ENCODE measurements at places on chromosomes 2 and 18.

DNA sequence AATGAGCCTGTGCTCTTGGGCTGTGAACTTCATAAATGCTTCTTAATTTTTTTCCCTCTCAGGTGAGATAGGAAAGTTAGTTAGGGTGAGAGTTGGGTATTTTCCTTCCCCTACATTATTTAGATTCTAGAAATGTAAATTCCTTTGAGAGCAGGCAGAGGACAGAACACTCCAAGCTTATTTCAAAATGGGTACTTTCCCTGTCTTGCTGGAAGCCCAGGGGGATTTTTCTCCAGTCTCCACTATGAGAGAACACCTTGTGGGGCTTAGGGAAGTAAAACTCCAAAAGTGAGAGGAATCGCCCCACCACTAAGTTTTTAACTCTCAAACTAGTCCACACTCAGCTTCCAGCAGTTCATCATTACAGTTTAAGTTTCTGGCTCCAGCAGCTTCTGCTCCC, 253.2 kb upstream of the CTAGE1 start:
- no peak for DNase-seq

- no peak for DNase-seq
Measured at GRCh38 chr2:83079007-83079406, 1380.1 kb downstream of the SUCLG1 start.

DNA sequence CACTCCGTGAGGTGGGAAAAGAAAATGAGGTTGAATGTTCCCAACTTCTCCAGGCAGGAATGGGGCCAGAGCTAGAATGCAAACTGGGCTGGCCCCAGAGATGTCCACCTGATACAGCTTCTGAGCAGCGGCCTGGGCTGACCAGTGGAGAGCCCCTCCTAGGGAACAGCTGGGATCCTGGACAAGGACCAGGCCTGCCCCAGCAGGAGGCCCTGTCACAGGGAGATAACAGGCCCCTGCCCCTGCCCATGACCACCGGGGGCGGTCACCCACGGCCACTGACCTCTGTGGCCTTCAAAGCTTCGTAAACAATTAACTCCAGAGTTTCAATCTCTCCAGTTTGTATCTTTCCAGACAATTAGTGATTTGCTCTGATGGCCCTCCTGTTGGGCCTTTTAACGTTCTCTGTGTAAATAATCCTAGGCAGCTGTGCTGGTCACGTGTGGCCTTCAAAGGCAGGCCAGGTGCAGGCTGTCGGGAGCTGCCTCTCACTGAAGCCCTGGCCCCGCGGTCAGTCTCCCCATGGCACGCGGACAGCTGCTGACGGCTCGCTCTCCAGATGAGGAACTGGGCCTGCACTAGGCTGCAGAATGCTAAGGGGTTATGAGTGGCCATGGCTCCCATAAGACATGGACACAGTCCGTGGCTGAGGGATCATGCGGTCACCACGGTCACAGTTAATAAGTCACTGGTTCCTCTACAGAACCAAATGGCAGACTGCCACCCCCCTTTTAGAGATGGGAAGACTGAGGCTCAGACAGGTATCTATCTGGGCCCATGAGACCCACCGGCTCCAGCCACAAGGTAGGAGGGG, 9.2 kb downstream of the HS6ST1 start:
- no peak for DNase-seq

DNA sequence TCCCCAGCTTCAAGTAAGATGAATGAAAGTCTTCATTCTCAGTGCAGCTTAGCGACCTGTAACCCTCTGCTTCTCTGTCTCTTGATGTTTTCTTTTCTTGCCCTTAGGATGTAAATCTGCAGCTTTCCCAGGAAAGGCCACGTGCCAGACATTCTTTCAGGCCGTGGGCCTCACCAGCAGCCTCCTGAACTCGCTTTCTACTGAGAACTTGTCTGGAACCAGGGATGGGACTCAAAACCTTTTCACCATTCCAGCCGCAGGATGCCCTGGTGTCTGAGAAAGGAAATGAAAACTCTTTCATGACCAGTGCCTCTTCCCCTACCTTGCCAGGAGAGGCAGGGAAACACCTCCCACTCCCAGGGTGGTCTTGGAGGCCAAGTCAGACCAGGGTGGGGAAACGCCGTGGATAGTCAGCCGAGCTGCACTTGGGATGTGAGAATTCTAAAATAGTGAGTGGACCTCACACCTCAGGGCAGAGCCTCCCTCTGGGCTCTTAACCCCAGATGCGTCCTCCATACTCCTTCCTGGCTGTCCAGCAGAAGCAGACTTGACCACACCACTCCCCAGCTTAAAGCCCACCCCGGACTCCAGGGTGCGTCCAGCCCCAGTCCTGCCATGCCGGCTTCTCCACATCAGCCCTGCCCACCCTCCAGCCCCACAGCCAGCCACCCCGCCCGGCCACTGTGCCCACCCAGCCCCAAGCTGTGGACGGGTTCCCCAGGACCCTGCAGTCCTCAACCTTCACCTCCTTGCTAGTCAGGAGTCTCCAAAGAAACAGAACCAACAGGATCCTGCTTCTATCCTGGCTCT, 115.5 kb downstream of the TWIST2 start:
- no peak for DNase-seq

GRCh38 chr18:77134611-77135010, 2.0 kb upstream of the MBP start:
- no peak for DNase-seq

- no peak for DNase-seq
Measured at GRCh38 chr2:191680639-191681038, 2.7 kb downstream of the NABP1 start.

DNA sequence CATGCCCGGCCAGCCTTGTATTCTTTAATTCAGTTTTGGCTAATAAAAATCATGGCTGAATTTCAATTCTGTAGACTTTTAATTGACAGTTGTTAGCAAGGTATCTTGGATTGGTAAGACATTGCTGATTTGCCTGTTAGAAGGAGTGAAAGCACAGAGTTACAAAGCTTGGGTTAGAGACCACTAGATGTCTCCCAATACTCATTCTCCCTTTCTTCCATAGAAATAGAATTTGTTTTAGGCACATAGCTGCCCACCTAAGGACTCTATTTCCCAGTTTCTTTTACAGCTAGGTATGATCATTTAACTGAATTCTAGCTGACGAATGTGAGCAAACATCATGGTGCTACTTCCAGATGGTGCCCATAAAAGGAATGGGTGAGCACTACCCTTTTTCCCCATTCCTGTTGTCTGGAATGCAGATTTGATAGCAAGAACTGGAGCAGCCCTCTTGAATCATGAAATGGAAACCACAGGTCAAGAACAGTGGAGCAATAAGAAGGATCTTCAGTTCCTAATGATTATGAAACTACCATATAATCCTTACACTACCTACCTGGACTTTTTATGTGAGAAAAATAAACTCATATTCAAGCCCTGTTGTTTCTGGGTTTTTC, 17.5 kb downstream of the PECR start:
- no peak for DNase-seq

DNA sequence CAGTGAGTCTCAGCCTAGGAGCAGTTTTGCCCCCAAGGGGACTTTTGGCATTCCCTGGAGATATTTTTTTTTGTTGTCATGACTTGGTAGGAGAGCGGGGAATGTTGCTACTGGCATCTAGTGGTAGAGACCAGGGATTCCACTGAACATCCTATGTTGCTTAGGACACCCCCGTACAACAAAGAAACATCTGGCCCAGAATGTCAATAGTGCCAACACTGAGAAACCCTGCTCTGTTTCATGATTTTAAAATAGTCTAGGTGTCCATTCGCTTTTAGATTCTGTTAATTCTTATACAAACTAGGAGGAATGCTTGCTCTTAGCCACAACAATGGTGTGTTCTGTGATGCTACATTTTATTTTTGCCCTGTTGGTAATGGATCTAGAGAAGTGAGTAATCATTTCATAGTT, 225.8 kb upstream of the SIX3 start:
- DNase-seq: peak; percentile 56

DNA sequence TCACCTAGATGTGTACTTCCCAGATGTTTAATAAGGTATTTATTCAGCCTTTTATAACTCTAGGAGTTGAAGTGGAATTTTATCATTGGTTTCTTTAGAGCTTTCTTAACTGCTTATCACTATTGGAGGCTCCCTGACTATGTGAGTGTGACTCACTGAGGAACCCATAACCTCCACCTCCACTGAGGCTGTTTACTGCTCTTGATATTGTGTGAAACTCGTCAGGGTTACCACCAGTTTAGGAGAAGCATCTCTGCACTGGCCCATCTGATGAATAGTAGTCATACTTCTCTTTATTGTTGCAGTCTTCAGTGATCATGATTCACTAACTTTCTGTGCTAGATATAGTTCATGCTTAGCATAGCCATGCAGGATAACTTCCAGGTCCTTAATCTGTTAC, 79.6 kb upstream of the UBXN4 start:
- peak; percentile 40 for DNase-seq

- DNase-seq: no peak
Measured at GRCh38 chr2:66324356-66324755, 110.6 kb upstream of the MEIS1 start.

DNA sequence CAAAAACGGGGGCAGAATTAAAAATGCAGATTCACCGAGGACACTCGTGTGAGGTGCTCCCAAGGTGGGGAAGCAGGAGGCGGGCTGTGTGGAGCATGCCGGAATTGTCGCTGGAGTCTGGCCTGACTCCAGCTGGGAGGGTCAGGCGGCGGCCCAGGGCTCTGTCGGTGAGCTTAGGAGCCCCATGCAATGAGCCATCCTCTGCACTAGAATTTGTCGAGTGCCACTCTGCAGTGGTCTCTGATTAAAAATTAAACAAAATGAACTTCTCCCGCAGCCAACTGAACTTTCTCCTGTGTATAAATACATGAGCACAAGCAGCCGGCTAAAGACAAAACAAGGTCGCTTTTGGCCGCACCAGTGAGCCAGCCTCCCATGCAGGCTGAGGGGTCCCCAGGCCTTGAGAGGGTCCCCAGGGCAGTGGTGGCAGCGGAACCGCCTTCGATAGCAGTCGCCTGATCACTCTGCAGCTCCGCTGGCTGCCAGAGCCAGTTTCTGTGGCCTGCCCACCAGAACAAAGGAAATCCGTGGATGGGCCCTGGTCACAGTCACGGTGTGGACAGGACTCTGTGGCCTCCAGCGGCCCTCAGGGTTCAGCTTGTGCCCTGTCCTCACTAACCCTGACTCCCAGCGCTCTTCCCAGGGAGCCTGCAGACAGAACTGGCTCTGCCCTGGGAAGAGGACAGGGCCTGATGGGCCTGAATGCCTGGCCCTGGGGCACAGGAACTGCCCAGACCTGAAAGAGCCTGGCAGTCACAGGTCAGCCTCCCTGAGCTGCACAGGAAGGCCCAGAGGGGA, 201.3 kb downstream of the EIPR1 start:
- no peak for DNase-seq

- no peak for DNase-seq
Measured at GRCh38 chr2:6654279-6654678, 211.4 kb downstream of the CMPK2 start.

DNA sequence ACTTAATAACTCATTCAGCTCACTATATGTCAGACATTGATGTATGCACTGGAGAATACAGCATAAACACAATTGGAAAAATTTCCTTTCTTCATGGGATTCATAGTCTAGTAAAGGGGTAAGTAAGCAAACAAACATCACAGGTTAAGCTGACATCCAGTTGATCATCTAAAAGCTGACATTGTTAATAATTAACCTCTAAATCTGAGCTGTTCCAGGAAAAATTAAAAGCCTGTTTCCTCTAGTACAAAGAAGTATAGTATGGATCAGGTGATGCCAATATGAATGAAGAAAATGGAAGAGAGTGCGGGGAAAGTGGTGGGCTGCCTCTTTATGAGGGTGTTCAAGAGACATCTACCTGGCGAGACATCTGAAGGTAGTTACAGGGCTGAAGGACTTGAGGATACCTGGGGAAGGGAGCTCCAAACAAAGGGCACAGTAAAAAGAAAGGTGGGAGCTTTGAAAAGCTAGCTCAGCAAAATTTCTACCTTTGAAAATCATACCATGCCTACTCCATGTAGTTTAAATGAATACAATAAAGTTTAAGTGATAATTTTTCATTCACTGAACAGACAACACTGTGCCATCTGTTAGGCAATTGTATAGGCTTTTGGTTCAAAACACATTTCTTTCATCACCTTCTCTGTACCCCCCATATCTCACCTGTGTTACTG, 619.3 kb downstream of the TRIB2 start:
- DNase-seq: no peak

- DNase-seq: no peak
Measured at GRCh38 chr18:10063489-10063888, 149.7 kb downstream of the VAPA start.

- DNase-seq: no peak
Measured at GRCh38 chr2:70959271-70959761, 19.1 kb upstream of the ANKRD53 start.

GRCh38 chr2:16165518-16166326, 225.4 kb downstream of the MYCN start:
- no peak for DNase-seq

- peak; percentile 48 for DNase-seq
Measured at GRCh38 chr2:9809064-9809356, 34.3 kb upstream of the TAF1B start.

DNA sequence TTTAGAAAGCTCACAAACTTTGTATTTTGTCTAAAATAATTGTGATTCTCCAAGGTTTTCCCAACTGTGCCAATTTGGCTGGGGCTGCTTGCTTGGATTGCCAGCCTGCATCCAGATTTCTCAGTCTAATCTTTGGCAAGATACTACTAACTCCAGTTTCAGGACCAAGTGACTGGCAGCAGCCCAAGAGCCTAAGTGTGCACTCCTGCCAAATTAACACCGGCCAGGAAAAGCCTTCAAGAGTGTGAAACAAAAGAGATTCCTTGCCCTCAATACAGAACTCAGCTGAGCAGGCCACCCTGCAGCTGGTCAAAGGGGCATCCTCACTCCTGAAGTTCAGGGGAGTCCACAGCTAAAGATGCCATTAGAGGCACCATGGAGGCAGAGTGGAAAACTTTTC, 589.0 kb upstream of the ACVR2A start:
- no peak for DNase-seq

- peak; percentile 31 for DNase-seq
Measured at GRCh38 chr18:21489119-21489750, 111.3 kb downstream of the ESCO1 start.

GRCh38 chr2:240374085-240374907, 61.2 kb upstream of the GPC1 start:
- no peak for DNase-seq

GRCh38 chr2:128356127-128356526, 37.5 kb upstream of the HS6ST1 start:
- no peak for DNase-seq

DNA sequence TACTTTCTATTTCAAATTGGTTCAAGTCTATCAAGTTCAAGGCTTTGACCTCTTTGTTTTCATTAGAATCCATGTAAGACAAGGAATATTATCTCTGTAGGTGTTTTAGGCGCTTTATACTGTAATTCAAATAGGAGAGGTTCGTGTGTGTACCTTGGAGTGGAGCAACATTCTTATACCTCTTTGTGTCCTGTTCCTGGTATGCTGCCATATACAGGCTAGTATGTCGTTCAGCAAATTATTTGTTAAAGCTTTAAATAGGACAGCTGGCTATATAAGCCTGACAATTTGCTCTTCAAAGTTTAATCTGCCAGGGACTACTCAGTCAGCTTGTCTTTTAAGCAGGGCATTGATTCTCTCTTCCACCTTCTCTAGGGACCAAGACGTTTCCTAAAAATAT, 31.1 kb upstream of the SPAG16 start:
- DNase-seq: no peak

GRCh38 chr2:86470890-86471289, 29.7 kb downstream of the KDM3A start:
- no peak for DNase-seq

Measured in mammary epithelial cell (primary cell).